ENCODE measurements at places on chromosomes 5 and 9. TPM values are rescaled to one million over a fixed set of nuclear protein-coding genes. Genes with fewer than 3 reads are reported as not detected.

RACK1 gene
- total RNA-seq, result 2,136 TPM

PPIC gene
- 57.3 TPM for total RNA-seq

SKIC3 gene
- 79.1 TPM for total RNA-seq

WDR36 gene
- total RNA-seq, result 26.3 TPM

AHRR gene
- 32.1 TPM for total RNA-seq

SEMA4D gene
- total RNA-seq, result 5.6 TPM

JAKMIP2 gene
- total RNA-seq, result 0.44 TPM

ADGRD2 gene
- not detected for total RNA-seq

DNA sequence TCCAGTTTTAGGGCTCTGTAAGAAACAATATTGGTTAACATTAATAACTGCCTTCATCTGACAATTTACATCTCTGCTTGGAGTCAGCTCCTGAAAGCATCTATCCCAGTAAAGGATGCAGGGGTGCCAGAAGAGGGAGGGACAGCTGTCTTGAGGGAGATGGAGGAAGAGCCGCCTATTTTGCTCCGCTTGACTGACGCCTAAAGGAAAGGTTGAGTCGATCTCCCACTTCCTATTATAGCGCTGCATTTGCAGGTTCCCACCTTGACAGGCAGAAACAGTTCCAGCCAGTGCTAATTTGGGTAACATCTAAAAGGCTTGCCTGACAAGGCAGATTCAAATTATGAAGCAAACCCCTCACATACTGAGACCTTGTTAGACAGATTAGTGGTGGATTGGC, 374.6 kb downstream of the SPATA31D1 start:
- DNase-seq, result no peak

- DNase-seq, result no peak
Observed at GRCh38 chr5:88674356-88675167, 208.4 kb downstream of the MEF2C start.

- no peak for DNase-seq
Observed at GRCh38 chr5:140542972-140543371, 4.5 kb upstream of the EIF4EBP3 start.

- no peak for DNase-seq
Observed at GRCh38 chr9:137707361-137707760, 88.6 kb downstream of the EHMT1 start.

DNA sequence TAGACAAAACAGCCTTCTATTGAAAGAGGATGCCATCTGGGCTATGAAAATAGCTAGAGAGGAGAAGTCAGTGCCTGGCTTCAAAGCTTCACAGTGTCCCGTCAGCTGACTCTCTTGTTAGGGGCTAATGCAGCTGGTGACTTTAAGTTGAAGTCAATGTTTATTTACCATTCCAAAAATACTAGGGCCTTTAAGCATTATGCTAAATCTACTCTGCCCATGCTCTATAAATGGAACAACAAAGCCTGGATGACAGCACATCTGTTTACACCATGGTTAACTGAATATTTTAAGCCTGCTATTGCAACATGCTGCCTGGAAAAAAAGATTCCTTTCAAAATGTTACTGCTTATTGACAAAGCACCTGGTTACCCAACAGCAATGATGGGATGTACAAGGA, 309.1 kb downstream of the NTRK2 start:
- no peak for DNase-seq

GRCh38 chr9:27368316-27368985, 71.5 kb upstream of the EQTN start:
- no peak for DNase-seq

GRCh38 chr5:136013559-136013958, 15.2 kb upstream of the TGFBI start:
- no peak for DNase-seq

GRCh38 chr5:90359073-90359920, 50.3 kb downstream of the CETN3 start:
- DNase-seq, result no peak

Measured in glomerular endothelial cell (primary cell).